ENCODE measurements at places on chromosomes 3 and 15.

- no peak for DNase-seq
These were observed 91.6 kb upstream of the KLHL25 start for GRCh38 chr15:85886309-85886811.

DNA sequence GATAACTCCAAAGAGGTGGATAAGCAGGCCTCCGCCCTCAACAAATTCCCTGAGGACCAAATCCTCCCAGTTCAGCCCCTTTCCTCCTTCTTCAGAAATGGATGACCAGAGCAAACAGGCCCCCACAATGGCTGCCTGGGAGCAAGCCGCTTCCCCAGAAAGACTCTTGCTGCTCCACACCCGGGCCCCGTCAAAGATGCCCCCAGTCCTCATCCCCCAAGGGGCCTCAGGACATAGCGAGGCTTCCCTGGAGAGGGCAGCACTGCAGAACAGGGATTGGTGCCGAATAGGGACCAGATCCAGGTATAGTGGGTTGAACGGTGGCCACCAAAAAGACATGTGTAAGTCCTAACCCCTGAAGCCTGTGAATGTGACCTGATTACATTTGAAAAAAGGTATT lies 502.3 kb downstream of the SHQ1 start:
- DNase-seq, result no peak

DNA sequence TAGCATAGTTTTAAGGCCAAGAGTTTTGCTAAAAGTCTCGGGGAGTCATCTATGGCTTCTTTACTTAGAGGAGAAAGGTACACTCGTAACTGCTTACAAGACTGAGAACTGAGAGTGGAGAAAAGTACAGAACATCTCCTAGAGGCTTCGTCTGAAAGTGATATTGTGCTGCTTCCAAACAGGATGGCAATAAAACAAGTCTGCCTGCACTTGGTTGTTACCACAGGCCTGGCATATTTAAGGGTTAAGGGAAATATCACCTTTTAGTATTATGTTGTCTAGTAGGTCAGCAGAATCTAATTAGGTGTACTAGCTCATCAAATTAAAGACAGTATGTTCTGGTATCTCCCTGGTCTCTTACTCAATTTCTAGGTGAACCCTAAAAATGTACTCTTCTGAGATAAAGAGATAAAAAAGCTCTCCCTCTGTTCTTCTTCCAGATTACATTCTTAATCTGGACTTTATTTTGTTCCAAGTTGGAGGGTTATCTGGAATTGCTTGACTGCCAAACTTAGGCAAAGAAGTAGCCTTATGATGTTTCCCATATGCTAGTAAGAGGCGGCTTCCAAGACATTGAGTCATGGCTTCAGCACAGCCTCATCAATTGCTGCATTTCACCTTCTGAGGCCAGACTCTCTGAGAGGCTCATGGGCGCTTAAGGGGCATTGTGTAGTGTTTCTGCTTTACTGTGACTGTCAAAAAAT lies 181.3 kb downstream of the LSAMP start:
- no peak for DNase-seq

DNA sequence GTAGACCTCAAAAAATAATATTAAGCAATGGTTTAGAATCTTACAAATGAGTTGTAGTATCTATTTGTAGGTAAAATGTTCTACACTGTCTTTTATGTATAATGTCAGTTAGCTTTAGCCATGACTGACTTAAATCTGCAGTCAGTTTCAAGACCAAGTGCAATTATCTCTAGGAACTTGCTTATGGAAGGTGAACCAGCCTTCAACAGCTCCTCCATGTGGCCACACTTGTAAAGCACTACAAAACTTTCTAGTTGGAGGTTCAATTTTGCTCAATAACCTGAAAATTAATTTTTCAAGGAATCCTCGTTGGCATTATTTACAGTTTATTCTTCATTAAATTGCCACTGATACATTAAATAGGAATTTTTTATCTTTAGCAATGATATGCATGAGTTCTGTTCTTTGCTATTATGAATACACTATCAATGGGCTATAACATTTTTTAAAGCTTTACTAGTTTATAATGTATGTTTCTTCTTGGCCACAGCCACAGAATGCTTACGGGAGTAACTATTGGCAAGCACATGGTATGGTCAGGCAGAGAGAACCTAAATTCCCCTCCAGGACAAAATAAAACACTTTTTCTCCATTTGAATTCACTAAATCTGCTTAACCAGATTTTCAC lies 315.3 kb upstream of the UBE2E2 start:
- peak; percentile 10 for DNase-seq

DNA sequence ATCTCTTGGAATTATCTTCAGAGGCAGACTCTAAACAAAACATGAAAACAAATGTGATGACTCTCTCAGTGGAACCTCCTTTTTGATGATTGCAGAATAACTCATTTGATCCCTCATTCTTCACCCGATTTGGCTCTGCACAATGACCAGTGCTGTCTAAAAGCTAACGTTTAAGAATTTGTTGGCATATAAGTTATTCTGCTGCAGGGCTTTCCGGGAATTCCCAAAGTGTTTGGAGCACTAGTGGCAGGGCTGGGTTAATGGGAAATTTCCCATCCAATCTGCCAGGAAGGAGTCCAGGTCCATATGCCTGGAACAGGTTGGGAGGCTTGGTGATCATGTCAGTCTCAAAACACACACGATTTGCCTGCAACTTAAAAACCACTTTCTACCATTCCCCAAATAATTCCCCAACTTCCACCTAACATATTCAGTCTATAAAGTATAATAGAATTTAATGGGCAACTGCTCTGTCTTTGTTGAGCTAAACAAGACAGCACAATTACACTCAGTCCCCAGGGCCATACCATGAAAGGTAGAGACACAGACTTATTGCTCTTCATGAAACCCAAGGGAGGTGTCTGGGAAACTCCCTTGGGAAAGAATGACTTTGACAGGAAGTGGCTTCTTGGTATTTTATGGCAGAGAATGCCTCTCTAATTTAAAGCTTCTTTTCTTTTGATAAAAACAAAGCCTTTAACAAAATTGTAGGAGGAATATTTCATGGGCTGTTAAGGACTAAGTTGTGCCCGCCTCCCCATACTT lies 38.0 kb downstream of the ARRDC4 start:
- no peak for DNase-seq

DNA sequence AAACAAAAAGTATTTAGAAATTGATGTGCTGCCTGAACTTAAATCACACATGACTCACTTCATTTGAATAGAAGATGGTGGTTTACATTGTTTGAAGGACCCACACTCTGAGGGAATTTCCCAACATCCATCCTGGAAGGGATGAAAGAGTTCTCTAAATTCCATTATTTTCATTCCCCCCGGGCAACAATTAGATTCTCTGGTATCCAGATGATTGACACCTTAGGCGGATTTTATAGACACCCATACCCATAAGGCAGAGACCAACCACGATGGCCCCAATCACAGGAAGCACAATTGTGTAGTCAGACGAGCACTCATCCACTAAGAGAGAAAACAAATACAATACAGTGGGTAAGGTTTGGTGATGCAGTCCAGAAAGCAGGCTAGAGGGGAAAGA lies 24.6 kb upstream of the MCCC1 start:
- no peak for DNase-seq

DNA sequence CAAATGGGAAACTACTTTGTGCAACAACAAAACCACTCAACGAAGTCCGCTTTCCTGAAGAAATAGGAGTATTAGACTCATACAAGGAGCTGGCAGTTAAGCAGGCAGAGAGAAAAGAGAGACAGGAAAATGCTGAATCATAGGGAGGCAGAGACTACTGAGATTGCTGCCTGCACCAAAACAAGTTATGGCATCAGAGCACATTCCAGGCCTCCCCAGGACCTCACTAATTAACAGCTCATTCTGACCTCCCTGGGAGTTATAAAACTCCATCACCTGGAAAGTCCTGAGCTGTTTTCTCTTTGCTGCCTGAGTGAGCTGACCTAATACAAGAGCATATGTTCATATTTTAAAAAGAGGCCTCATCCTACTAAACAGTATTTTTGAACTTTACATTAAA lies 741.0 kb downstream of the MCTP2 start:
- DNase-seq, result no peak

GRCh38 chr3:166934879-166935278 lies 445.2 kb downstream of the ZBBX start:
- DNase-seq, result no peak

DNA sequence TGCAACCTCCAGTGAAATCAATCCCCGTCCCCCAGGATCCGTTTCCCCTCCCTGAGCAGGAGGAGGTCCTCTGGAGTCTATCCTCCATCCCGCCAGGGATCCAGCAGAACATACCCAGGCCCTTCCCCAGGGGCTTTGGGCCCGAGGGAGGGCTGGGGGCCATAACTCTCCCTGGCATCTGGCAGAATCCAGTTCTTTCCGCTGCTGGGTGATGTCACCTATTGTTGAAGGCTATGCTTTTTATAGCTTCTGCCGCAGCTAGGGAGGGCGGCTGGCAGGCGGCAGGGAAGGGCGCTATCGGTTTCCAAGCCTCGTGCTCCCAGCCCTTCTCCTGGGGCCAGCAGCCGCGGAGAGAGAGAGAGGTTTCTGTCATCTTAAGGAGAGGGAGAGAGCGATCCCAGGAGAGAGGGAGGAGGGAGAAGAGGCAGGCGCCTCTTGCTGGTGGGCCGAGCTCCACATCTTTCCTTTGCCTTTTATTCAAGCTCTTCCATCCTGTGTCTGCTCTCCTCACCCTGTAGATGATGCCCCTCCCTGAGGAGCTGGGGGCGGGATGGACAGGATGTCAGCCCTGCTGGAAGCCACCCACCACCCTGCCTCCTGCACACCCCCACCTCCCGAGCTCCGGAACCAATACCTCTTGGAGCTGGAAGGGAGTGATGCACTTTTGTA lies 120.1 kb downstream of the ANP32A start:
- DNase-seq, result peak; percentile 73

- DNase-seq, result no peak
These were observed 314.9 kb downstream of the TLE3 start for GRCh38 chr15:69782809-69783208.

- DNase-seq, result no peak
These were observed 37.3 kb downstream of the CACNA1D start for GRCh38 chr3:53531749-53532148.

- DNase-seq, result no peak
These were observed 28.6 kb downstream of the FAM174B start for GRCh38 chr15:92627014-92627413.

GRCh38 chr3:67325231-67325630 lies 327.1 kb downstream of the KBTBD8 start:
- DNase-seq, result no peak

DNA sequence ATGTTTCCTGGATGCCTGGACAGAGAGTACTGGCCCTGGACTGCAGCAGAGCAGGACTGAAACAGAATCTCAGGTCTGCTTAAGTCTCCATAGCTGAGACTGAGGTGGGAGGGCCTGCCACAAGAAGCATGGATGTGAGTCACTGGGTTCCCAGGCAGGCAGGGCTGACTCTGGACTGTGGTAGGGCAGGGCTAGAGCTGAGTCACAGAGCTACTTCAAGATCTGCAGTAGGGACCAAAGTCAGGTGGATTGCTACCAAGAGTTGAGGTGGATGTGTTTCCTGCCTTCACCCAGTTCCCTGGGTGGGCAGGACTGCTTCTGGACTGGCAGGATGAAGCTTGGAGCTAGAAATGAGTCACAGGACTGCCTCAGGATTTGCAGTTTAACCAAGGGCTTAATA lies 282.9 kb downstream of the AGBL1 start:
- no peak for DNase-seq

DNA sequence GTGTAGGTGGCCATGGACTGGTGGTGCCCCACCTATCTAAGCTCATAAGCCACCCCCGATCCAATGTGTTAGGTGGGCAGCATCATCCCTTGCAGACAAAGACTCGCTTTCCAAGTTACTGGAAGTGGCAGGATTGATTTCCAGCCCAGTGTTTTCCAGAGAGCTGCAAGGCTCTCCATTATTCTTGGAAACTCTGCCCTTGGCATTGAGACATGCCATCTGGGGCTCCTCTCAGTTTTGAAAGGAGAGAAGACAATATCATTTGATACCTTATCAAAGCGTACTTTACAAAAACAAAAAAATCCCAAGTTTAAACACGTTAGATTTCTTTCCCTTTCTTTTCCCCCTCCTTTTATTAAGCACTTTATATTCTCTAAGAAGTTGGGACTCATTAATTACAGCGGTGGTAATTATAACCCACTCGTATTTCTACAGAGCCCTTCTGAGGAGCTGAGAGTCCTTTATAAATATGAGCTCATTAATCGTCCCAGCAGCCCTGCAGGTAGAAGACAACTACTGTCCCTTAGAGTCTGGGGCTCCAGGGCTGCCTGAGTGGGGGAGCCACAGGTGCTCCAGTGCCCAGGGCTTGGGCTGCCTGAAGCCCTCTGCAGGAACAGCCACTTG lies 226.1 kb downstream of the TLE3 start:
- no peak for DNase-seq

DNA sequence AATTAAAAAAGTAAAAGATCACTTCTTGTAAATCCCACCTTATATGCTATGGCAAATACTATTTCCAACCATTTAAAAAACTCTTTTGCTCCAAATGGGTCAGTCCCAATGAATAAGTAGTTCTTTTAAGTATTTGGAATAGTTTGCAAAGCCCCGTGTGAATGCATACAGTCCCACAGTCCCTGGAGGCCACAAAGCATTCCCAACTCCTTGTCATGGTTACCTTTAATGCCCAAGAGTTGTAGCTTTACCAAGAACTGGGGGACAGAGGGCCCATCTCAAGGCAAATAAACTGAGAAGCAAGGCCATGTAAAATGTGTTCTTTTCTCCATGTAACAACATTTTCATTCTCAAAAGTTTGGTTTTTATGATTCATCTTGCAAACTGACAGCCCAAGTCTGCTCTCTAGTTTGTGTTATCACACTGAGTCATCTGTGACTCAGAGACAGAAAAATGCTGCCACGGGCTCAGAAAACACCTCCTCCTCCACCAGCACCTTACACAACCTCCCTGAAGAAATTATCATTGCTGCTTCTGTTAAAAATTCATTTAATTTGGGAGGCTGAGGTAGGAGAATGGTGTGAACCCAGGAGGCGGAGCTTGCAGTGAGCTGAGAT lies 336.2 kb downstream of the ERC2 start:
- no peak for DNase-seq

- no peak for DNase-seq
These were observed 47.2 kb downstream of the SPTSSB start for GRCh38 chr3:161323926-161324621.

GRCh38 chr15:77464129-77464865 lies 43.6 kb downstream of the HMG20A start:
- no peak for DNase-seq

DNA sequence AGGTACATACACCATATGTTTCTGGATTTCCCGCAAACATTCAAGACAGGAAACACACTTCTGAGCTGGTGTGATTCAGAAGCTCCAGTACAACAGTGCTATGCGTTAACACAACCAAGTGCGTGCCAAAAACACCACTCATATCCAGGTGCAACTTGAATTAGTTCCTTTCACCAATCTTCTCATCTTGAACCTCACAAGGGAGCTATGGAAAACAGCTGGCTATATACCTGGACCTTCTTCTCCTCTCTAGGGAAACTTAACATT lies 31.3 kb downstream of the SUSD5 start:
- no peak for DNase-seq

GRCh38 chr3:16596352-16597032 lies 8.7 kb downstream of the DAZL start:
- no peak for DNase-seq

- DNase-seq, result no peak
These were observed 21.7 kb downstream of the PLAAT1 start for GRCh38 chr3:193262707-193263106.

- no peak for DNase-seq
These were observed 762 bp upstream of the IQSEC1 start for GRCh38 chr3:13074006-13074375.
